ENCODE measurements at places on chromosomes 6 and 20.

- ATAC-seq = peak; percentile 81
Measured at GRCh38 chr20:36085686-36086267, 68.8 kb upstream of the EPB41L1 start.

DNA sequence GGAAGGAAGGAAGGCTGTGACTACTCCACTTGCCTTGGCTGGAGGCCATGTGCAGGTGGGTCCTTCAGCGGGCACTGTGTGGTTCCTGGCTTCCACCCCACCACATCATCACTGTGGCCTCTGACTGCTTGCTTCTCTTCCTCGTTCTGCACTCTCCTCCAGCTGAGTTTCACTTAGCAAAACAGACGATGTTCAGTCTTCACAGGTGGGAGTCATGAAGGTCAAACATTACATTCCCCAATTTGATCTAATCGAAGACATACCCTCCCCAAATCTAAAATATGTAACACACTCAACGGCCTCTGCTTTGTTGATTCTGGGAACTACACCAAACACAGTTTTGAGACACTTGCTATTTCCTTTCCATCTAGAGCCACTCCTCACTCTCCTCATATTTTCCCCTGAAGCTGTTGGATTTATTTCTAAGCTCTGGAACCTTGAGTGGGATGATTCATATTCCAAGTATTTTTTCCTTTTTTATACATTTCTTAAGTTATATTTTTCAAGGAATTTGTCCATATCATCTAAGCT is 132.5 kb upstream of the FOXA2 start:
- peak; percentile 55 for ATAC-seq

- no peak for ATAC-seq
Measured at GRCh38 chr6:131787766-131788712, 19.8 kb upstream of the ENPP1 start.

GRCh38 chr20:9166153-9166780 is 97.4 kb downstream of the PLCB4 start:
- no peak for ATAC-seq

- no peak for ATAC-seq
Measured at GRCh38 chr6:166583230-166583965, 3.1 kb downstream of the RAMACL start.

GRCh38 chr20:64160118-64160517 is 4.1 kb upstream of the MYT1 start:
- ATAC-seq = no peak

GRCh38 chr6:168863467-168863866 is 390.2 kb downstream of the THBS2 start:
- ATAC-seq = no peak

DNA sequence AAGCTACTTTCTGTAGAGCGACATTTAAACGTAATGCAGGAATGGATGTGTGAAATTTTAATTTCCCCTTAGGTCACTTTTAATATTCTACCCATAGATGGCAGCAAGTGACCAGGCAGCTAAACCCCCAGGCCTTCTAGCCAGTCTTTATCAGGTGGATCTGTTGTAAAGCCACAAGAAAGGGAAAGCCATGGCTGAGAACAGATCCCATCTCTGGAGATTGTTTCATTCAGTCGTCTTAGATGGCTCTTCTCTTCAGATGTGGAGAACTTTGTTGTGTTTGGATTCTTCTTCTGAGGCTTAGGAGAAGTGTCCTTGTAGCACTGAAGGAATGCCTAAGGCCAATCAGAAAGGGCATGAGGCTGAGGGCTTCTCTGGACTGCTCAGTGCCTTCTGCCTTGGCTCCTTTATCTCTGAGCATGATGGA is 15.8 kb upstream of the RNF182 start:
- peak; percentile 74 for ATAC-seq

GRCh38 chr6:161654209-161654608 is 380.3 kb upstream of the AGPAT4 start:
- no peak for ATAC-seq

- no peak for ATAC-seq
Measured at GRCh38 chr6:19209202-19209601, 628.0 kb upstream of the ID4 start.

GRCh38 chr6:97465877-97466561 is 183.0 kb upstream of the MMS22L start:
- ATAC-seq = no peak

- ATAC-seq = no peak
Measured at GRCh38 chr6:150987371-150987828, 121.9 kb downstream of the MTHFD1L start.

DNA sequence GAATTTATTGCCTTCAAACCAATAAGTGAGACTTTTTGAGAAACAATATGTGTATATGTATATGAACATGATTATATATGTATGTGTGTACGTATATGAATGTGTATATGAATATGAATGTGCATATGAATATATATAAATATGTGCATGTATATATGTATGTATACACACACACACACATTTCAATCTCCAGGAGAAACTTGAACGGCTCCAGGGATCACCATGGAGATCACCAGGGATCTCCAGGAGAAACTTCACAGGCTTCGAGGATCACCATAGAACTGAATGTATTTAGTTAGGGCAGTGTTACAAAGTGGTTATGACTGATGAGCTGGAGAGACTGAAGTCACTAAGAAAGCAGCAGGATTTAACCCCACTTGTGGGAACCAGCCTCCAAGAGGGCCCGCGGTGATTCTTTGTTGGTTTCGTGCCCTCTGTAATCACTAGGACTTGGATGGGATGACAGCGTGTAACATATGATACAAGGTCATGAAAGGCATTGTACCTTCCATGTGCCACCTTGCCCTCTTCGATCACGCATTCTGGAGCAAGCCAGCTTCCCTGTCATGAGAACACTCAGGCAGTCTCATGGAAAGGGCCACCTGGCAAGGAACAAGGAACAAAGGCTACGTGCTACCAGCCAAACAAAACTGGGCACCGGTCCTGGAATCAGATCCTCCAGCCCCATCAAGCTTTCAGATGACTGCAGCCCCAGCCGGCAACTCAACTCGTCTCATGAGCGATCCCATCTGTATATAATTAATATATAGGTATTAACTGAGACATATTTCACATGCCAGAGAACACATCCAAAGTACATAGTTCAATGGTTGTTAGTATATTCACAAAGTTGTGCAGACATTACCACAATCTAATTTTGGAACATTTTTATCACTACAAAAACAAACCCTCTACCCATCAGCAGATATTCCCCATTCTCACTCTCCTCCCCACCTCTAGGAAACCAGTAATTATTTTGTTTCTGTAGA is 8.6 kb downstream of the FAM50B start:
- no peak for ATAC-seq

GRCh38 chr6:141105481-141105880 is 1027.2 kb upstream of the GJE1 start:
- no peak for ATAC-seq

DNA sequence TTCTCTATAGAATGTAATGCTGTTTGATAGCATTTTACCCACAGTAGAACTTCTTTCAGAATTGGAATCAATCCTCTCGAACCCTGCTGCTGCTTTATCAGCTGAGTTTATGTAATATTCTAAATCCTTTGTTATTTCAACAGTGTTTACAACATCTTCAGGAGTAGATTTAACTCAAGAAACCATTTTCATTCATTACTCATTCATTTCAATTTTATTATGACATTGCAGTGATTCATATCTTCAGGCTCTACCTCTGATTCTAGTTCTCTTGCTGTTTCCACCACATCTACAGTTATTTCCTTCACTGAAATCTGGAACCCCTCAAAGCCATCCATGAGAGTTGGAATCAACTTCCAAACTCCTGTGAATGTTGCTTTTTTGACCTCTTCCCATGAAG is 93.7 kb downstream of the ZFAND3 start:
- no peak for ATAC-seq

DNA sequence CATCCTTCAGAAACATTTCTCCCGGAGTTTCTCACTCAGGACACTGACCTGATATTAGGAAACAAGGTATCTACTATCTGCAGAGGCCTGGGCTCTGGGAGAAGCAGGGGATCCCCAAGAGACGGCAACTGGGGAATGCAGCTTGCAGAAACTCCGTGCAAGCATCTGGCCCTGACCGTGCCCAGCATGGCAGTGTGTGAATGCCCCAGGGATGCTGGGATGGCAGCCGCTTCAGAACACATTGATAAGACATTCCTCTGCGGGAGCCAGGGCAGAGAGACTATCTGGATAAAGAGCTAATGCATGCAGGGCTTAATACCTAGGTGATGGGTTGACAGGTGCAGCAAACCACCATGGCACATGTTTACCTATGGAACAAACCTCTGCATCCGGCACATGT is 55.4 kb downstream of the NFATC2 start:
- ATAC-seq = no peak

GRCh38 chr20:36491901-36492617 is 49.3 kb upstream of the MYL9 start:
- ATAC-seq = peak; percentile 76

GRCh38 chr20:20370094-20370575 is 2.2 kb downstream of the INSM1 start:
- ATAC-seq = no peak

DNA sequence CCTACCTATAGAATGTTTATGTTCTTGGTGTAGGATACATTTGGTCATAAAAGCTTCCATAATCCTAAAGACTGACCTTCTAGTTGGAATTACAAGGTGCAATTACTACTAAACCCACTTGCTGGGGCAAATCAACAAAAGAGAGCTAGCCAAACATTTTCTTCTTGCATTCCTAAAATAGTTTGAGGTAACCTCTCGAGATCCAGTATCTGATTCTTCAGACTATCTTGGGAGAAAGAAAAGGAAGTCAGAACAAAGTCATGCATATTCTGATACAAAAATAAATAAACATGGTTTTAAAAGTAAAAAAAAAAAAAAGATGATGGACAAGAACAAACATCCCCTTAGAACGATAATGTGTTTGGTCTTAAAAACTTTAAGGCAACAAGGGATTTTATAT is 294.2 kb upstream of the RSPO3 start:
- no peak for ATAC-seq

DNA sequence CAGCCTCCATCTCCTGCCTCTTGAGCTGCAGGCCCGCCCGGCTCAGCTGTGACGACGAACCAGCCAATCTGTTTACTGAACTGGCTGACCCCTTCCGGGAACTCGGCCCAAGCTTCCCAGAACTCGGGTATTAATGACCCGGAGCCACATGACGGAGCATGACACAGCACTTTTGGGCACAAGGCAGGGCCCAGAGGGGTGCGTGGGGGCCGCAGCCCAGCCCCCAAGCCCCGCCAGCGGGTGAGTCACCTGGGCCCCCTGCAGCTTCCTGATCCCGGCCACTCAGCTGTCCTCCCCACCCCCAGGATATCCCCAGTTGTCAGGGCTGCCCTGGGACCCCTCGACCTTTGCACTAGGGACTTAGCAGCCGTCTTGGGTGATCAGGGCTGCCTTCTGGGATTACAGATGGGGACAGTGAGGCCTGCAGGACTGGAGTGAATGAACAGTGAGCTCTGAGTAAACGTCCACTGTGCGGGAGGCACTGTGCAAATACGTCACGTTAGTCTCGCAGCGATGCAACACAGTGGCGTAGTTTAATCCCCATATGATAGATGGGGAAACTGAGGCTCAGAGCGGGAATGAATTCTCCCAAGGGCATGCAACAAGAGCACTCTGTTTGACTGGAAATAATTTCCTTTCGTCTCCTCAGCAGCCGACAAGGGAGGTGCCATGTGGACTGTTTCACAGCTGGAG is 102.1 kb downstream of the CEBPB start:
- no peak for ATAC-seq

DNA sequence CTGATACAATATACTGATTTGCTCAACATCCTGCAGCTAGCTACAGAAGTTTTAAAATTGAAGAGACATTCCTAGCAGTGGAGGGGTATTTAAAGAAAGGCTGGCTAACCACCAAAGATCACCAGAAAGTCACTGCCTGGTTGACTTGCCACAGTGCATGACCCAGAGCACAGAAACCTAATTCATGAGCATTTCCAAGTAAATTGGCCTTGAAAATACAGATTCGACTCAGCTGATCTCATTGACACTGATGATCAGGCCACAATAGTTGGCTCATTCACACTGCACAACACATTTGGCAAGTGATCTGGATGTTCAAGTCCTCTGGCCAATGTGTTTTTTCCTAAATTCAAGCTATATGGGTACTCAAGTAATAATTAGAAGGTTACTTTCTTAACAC is 13.3 kb upstream of the TDRD6 start:
- ATAC-seq = no peak

- ATAC-seq = no peak
Measured at GRCh38 chr20:58716476-58717277, 24.1 kb downstream of the NPEPL1 start.

- ATAC-seq = no peak
Measured at GRCh38 chr6:158610319-158610968, 34.1 kb downstream of the DYNLT1 start.

GRCh38 chr6:125050663-125051318 is 88.6 kb downstream of the RNF217 start:
- no peak for ATAC-seq

DNA sequence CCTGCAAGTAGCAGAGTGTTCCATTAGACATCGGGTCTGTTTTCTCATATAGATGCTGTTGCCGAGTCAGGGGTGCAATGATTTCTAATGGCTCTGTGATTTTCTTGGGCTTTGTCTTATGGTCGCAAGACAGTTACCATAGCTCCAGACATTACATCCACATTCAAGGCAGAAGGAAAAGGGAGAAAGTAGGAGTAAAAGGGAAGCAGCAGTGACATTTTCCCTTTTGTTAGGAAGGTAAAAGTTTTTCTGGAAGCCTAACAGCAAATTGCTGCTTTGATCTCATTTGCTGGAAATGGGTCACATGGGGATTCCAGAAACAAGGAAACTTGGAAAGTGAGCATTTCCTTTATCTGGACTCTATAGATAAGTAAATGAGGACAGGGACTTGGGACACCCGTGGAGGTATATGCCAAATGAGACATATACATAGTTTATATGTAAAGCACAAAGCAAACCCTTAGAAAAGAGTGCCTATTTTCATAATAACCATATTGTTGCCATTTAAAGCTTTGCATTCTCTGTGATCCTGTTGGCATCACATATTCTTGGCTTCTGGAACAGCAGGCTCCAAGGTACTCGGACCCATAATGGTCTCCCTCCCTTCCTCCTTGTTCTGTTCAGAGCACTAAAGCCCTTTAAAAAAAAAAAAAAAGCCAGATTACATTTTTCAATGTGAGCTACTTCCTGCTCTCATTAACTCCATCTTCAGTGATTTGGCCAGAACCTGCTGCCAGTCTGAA is at the start of gene C20orf202:
C20orf202 (plus strand) TSS at position 693 of the 743 bp plus-strand sequence. CDS start 132 bp downstream, outside the sequence.
- no peak for ATAC-seq

Data from stimulated activated memory B cell treated with anti-CD40 and anti-IgM and Interleukin-4, amounts not matched to agents 10 μg/mL and 1 μg/mL and 100 μg/mL, for 72 hours (primary cell).